Panc1 (cell line): ENCODE measurements at places on chromosomes 11 and 22.

DNA sequence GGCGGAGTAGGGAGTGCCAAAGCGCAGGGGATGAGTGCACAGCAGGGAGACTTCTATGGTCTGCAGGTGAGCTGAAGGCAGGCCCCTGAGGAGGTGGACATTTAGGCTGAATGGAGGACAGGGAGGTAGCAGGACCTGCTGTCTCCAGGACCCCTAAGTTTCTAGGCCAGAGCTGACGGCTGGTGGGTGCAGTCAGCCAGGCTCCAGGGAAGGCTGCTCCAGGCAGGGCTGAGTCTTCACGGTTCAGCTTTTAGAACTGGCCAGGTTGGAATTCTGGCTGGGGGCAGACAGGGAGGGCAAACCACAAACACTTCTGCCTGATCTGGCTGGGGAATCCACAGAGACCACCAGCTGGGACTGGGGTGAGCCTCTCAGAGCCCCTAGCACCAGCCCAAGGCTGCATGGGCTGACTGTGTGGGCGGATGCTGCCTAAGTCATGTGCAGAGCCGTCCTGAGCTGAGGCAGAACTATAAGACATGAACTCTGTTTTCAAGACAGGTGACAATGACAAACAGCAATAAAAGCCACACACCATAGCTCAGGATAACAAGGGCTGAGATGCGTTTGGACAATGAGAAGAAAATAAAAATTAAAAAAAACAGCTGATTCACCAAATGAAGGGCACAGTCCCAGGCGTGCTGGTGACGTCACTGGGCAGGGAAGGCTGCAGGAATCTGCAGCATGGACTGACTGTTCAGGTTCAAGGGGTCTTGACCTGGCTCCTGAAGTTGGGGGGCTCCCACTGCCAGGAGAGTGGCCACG, 10.4 kb upstream of the MALAT1 start:
- DNase-seq = no peak

- no peak for DNase-seq
Observed at GRCh38 chr11:88313441-88313840, 24.1 kb downstream of the CTSC start.

GRCh38 chr11:86889001-86889341, 66.2 kb downstream of the FZD4 start:
- no peak for DNase-seq

- DNase-seq = no peak
Observed at GRCh38 chr11:15291885-15292284, 177.2 kb downstream of the INSC start.

- no peak for DNase-seq
Observed at GRCh38 chr11:32034680-32035079, 56.2 kb upstream of the RCN1 start.

GRCh38 chr11:120350637-120351036, 14.4 kb downstream of the ARHGEF12 start:
- DNase-seq = no peak

GRCh38 chr22:26169315-26170111, at the start of gene SEZ6L:
Gene SEZ6L (plus strand): TSS chr22:26169462. CDS start chr22:26169670, 208 bp downstream.
- DNase-seq = no peak

- peak; percentile 27 for DNase-seq
Observed at GRCh38 chr11:130827451-130828377, 88.6 kb downstream of the SNX19 start.

DNA sequence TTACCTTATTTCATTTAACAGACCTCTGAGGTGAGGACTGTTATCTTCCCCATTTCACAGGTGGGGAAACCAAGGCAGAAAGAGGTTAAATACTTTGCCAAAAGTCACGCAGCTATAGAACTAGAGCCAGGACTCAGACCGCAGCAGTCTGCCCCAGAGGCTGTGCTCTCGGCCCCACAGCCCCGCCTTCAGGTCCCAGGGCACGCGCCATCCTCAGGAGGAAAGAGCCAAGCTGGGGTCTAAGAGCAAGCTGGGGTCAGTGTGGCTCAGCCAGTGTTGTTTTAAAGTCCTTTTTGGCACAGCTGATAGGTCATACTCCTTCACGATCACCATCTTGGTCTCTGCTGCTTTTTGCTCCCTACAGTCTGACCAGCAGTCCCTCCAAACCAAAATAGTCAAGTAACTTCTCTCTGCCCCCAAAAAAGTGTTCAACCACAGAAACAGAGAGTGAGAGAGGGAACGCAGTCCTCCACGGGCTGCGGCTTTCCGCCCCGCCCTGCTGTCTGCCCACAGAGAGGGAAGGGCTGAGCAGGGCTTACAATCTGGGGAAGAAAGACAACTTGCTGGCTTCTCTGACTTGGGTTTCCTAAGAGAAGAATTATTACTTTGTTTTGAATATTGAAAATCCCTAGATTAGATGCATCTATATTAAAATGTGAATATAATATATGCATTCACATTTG, 137.2 kb upstream of the OPCML start:
- DNase-seq = no peak

- DNase-seq = no peak
Observed at GRCh38 chr11:122998727-122999366, 17.2 kb upstream of the BSX start.

DNA sequence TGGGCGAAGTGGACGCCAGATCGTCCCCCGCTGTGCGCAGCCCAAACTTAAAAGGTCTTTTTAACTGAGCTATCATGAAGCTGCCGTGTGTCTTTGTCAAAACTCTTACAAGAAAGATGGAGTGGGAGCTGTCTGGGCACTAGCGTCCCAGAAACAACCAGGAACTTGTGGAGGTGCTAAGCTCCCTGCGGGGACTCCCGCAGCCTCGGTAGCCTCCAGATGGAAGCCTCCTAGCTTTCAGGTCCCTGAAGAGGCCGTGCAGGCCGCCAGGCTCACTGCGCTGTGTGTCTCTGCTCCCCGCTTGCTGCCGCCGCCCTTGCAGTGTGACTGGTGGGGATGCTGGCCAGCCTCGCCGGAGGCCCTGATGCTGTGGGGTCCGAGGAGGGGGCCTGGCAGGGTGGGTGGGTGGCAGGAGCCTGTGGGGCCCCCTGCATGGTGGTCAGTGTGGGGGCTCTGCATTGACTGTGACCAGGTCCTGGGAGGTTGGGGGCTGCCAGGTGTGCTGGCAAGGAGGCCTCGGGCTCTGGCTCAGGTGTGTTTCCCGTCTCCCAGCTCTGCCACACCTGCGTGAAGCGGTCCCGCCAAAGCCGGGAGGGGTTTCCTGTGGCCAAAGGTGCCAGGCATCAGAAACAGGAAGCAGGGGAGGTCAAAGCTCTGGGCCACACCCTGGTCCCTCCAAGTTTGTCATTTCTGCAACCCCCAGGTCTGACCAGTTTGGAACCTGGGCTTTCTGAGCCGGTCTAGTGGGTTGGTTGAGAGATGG, 1.2 kb downstream of the TRABD start:
- no peak for DNase-seq

DNA sequence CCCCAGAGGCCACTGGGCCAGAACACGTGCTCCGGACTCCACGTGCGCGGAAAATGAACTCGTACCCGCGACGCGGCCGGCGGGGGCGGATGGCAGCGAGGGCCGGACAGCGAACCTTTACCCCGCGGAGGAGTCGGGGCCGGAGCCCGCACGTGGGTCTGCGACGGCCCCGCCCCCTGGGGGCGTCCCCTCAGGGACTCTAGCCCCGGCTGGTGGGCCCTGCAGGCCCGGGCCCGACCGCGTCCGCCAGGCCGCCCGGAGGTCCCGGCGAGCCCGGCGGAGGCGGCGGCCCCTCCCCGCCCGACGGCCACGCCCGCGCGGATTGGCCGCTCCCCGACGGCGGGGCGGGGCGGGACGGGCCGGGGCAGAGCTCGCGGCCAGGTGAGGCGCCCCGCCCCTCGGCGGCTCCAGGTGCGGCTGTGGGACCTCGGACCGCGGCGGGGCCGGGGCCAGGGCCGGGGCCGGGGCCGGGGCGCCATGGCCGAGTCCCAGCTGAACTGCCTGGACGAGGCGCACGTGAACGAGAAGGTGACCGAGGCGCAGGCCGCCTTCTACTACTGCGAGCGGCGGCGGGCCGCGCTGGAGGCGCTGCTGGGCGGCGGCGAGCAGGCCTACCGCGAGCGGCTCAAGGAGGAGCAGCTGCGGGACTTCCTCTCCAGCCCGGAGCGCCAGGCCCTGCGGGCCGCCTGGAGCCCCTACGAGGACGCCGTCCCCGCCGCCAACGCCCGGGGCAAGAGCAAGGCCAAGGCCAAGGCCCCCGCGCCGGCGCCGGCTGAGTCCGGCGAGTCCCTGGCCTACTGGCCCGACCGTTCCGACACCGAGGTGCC, at the start of gene FAM83F:
TSS of gene FAM83F (plus strand) at position 389 of the 827 bp plus-strand sequence. CDS start at position 478, 89 bp downstream.
- no peak for DNase-seq

- DNase-seq = no peak
Observed at GRCh38 chr11:65613091-65613928, 711 bp downstream of the MAP3K11 start.

GRCh38 chr22:19517171-19517500, 7.1 kb downstream of the CLDN5 start:
- no peak for DNase-seq

DNA sequence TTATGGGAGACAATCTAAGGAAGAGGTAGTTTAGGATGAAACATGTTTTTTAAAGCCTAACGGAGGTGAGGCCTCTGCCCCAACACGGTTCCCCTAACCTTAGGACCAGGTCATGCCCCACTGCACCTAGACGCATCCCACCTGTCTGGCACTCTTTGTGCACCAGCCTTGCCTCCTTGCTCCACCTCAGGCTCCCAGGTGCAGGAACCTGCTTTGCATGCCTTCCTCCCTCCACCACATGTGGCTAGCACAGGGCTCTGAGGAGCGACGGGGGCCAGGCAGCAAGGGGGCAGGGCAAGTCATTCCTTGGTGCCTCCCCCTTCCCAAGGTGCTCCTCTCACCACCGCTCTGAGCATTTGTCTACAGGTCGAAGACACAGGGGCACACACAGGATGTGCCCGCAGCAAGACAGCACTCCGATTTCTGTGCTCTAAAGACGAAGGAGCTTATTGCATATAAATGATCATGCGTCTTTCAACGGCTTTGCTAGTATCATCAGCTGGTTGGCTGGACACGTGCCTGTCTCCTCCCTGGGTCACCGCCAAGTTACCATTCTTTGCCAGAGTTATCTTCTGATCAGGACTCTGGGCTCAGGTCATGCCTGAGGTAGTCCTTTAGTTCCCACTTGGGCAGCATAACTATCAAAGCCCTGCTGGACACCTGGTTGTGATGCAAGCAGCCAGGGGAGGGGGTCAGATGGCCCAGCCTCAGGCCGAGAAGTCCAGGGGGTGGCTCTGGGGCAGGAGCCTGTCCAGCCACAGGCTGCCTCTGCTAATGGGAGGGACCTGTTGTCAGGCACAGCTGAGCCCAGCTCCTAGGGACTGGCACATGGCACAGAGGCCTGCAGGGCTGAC, 172.0 kb upstream of the NTM start:
- no peak for DNase-seq

DNA sequence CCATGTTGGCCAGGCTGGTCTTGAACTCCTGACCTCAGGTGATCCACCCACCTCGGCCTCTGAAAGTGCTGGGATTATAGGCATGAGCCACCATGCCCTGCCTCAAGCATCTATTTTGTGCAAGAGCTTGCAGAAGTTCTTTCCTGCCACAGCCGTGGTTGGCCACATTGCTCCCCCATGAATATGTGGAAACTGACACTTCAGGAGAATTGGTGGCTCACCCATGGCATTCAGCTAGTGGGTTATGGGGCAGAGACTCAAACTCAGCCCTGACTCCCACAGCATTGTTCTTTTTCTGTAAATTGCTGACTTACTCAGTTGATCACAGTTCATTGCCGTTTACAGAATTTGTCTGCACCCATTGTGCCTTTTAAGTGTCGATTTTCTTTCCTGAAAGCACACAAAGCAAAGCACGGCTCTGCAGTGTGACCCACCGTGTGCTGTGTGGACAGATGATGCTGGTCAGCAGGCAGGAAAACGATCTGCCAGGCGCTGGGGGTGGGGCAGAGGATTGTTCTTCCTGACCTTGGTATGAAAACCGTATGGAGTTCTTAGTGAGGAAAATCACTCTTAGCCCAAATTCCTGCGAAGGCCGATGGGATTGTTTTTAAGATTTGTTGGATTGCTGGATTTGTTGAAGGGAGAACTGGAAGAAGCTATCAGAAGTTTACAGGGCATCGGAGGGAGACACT, 115.6 kb downstream of the PTPRJ start:
- no peak for DNase-seq

GRCh38 chr11:120386774-120387371, 50.7 kb downstream of the ARHGEF12 start:
- DNase-seq = no peak

DNA sequence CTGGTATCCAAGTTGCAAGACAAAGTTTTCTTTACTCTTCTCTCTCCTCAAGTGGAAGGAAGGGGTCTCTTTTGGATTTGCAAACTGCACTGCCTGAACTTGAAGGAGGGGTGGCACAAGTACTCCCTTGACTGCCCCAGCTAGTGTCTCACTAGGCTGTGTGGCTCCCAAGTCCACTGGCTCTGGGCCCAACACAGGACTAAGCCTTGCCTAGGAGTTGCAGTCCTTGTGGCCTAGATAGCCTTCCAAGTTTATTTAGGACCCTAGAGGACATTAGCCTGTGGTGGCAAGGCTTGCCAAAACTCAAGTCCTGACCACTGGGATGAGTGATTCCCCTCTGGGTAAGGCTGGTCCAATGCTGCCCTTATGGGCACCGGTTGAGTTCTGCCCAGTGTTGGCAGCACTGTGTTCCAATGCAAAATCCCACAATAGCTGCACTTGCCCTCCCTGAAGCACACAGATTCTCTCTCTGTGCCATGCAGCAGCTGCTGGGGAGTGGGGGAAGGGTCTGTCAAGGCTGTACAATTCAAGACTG, 10.2 kb upstream of the WEE1 start:
- DNase-seq = no peak

DNA sequence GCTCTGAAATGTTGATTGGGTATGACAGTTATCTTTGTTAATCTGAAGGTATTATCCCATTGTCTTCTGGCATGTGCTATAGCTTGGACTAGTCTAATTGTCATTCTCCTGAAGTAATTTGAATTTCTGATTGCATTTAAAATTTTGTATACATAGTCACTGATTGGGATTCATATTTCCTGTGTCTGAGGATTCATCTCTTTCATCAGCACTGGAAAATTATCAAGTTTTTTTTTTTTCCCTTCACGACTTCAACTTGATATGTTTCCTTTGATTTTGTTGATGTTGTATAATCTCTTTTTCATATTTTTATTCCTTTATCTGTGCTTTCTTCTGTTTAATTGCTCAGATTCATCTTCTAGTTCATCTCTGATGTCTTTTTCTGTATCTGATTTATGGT, 104.1 kb downstream of the DDX10 start:
- DNase-seq = no peak

- DNase-seq = no peak
Observed at GRCh38 chr11:71188886-71189767, 63.2 kb downstream of the SHANK2 start.

DNA sequence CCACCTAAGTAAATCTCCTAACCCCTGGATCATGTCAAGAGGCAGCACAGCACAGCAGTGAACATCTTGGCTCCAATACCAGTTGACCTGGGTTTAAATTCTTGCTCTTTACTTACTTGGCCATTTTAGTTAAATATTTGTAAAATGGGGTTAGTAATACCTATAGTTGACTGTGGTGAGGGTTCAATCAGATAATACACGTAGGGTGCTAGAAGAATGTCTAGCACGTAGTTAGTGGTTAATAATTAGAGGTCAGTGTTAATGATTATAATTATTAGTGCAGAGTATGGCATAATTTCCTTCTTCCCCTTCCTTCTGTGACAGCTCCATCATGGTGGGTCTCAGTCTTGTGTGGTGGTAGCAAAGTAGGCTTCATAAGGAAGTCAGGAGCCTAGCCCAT, 520.8 kb downstream of the INSC start:
- no peak for DNase-seq
